ENCODE measurements at places on chromosomes 16 and 17.

- DNase-seq, result no peak
Observed at GRCh38 chr16:21222495-21223337, 10.8 kb upstream of the ANKS4B start.

DNA sequence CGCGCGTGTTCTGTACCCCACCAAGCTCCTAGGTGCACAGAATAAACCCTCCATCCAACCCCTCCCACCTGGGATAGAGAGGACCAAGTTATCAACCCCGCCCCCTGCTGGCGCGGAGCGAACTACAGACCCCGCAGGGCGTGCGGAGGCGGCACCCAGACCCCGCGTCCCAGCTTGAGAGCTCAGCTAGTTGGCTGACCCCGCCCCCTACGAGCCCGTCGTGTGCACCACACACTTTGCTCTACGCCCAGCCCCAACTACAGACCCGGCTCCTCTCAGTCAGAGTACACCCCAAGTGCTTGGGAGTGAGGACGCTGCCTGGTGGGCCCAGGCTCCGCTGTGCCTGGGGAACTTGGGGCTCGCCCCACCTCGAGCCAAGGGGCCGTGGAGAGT is 1.5 kb downstream of the GRIN2A start:
- DNase-seq, result no peak

- DNase-seq, result peak; percentile 65
Observed at GRCh38 chr17:81295676-81296381, 722 bp upstream of the SLC38A10 start.

GRCh38 chr17:79095345-79096055 is 20.9 kb downstream of the ENGASE start:
- no peak for DNase-seq

- no peak for DNase-seq
Observed at GRCh38 chr17:83086199-83086880, 6.9 kb downstream of the METRNL start.

DNA sequence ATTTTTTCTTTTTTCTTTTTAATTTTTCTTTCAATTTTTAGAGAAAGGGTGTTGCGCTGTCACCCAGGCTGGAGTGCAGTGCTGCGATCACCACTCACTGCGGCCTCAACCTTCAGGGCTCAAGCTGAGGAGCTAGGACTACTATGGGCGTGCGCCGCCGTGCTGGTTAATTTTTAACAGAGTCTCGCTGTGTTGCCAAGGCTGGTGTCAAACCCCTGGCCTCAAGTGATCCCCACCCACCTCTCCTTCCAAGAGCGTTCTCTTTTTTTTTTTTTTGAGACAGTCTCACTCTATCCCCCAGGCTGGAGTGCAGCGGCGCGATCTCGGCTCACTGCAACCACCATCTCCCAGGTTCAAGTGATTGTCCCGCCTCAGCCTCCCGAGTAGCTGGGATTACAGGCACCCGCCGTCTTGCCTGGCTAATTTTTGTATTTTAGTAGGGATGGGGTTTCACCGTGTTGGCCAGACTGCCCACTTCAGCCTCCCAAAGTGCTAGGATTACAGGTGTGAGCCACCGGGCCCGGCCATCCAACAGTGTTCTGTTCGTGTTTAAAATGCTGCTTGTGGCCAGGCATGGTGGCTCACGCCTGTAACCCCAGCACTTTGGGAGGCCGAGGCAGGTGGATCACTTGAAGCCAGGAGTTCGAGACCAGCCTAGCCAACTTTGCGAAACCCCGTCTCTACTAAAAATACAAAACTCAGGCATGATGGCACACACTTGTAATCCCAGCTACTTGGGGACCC is 14.5 kb upstream of the RPL13 start:
- no peak for DNase-seq

GRCh38 chr17:41722231-41722630 is 10.1 kb downstream of the GAST start:
- DNase-seq, result no peak

- DNase-seq, result no peak
Observed at GRCh38 chr17:35167666-35168065, 20.0 kb downstream of the UNC45B start.

DNA sequence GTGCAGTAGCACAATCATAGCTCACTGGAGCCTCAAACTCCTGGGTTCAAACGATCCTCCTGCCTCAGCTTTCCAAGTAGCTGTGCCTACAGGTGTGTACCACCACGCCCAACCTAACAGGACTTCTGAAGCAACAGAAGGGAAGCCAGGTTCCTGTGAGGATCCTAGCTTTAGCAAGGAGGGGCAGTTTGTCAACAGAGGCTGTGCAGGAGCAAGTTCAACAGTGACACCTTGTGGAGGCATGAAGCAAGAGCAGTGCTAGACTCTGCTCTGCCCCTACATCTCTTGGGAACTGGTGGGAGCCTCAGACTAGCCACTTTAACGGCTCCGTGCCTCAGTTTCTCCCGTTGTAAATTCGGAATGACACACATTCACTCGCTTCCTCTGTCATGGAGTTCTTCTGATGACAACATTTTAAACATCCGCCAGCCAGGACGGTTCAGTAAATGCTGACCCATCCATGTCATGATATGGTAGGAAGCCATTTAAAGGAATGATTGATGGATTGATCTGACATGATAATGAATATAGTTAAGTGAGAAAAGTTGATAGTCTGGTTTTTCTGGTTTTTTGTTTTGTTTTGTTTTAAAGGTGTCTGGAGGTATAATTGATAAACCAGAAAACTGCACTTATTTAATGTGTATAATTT is 218.7 kb downstream of the MRTFB start:
- no peak for DNase-seq

DNA sequence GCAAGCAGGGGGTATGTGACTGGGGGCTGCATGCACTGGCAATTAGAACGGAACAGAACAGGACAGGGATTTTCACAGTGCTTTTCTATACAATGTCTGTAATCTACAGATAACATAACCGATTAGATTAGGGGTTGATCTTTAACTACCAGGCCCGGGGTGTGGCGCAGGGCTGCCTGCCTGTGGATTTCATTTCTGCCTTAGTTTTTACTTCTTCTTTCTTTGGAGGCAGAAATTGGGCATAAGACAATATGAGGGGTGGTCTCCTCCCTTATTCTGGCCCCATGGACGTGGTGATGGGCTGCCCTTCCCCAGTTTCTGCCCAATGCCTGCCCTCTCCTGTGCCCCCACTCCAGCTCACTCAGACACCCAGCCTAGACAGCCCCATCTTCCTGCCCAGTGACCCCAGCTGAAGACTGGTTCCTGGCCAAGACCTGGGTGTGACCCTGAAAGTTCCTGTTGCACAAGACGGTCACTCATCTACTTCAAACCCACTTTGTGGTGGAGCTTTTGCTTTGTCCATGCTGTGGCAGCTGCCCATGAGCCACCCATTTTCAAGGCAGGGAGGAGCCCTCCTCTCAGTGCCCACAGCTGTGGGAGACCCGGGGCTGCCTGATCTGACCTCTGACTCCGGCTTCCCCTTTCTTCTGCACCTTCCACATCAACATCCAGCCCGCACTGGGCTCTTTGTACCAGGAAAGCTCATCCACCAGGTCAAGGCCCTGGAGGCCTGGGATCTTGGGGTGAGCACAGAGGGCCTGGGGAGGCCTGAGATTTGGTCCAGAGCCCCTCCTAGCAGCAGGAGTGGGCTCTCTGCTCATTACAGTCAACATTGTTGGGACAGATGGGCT is 18.6 kb downstream of the ALOX12B start:
- no peak for DNase-seq

DNA sequence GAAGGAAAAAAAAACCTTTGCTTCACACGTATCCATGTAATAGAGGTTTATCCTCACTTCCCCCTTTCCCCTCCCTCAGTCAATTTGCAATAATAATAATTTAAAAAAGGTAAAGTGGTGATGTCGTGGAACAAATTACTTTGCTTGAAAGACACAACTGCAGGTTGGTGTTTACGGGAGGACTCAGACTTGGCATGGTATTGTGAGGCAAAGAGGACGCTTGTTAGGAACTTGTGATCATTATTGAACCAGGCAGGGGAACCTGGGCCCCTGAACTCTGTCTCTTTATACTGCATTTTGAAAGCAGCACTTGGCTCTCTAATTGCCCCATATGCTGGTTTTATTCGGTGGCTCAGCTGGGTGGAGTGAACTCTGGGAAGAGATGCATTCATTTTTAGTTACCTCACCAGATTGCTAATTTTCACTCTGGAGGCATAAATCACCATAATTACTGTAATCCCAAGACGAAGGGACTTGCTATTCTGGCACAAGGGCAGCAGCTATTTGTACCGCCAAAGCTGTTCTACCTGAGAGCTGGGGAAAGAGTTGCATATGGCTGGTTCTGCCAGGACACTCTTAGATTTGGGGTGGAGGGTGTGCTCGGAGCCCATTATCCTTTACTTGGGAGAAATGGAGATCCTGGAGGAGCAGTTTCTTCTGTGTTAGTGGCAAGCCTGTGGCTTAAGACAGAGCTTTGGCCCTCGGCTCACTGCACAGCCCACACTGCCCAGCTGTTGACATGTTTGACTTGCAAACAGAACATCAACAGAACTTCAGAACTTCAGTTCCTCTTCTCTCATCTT is 5.7 kb upstream of the DHX8 start:
- DNase-seq, result no peak

DNA sequence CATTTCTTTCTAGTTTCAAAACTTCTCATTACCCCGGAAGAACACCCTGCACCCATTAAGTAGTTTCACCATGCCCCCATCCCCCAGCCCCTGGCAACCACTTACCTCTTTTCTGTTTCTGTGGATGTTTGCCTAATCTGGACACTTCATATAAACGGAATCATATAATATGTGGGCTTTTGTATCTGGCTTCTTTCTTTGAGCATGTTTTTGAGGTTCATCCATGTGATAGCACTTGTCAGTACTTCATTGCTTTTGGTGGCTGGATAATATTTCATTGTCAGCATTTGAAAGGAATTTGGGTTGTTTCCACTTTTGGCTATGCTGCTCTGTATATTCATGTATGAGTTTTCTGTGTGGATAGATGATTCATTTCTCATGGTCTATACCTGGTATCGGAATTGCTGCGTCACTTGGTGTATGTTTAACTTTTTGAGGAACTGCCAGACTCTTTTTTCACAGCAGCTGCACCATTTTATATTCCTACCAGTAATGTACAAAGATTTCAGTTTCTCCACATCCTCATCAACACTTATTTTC is 30.0 kb upstream of the SLC5A10 start:
- DNase-seq, result no peak

DNA sequence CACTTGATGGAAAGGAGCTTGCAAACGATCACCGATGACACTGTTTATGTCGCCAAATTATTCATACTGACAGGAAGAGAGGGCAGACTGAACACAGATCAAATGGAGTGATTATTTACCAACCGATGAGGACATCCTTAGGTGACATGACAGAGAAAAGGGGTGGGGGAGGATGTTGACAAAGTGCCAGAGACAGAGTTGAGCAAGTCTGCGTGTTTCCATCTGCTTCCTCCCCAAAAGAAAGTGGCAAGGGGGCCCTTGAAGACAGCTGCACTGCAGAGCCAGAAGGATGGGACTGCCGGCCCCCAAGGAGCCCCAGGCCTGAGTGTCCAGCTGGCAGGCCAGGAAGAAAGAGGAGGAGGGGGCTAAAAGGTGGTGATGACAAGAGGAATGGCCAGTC is 191.0 kb upstream of the RPL38 start:
- DNase-seq, result no peak

GRCh38 chr16:75343286-75343685 is 90.0 kb downstream of the CFDP1 start:
- DNase-seq, result no peak

DNA sequence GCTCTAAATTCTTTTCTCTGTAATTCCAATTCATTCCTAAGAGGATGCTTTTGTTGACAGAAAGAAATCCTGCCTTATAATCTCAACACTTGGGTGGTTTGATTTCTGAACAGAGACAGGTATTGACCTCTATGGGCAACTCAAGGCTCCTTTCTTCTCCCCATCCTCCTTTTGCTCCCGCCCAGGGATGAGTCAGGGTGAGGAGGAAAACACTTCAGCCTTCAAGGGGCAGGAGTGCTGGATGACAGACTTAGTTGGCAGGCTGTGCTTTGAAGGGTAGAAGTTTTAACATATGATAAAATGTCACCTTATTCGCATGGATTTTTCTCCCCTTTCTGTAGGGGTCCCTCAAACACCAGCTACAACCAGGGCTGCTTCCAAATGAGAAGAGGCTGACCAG is 16.7 kb upstream of the TOM1L1 start:
- no peak for DNase-seq

- DNase-seq, result peak; percentile 33
Observed at GRCh38 chr16:72099377-72099818, 5.8 kb downstream of the DHX38 start.

GRCh38 chr16:21336231-21336630 is 58.1 kb upstream of the CRYM start:
- DNase-seq, result no peak

DNA sequence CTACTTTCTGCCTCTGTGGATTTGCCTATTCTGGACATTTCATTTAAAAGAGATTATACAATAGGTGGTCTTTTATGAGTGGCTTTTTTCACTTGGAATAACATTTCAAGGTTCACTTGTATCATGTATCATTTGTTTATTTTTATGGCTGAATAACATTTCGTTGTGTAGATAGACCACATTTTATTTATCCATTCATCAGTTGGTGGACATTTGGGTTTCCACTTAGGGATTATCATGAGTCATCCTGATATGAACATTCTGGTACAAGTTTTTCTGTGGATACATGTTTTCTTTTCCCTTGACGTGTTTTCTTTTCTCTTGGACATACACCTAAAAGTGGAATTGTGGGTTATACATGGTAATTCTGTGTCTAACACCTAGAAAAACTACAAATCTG is 25.3 kb downstream of the PRSS54 start:
- no peak for DNase-seq

- DNase-seq, result no peak
Observed at GRCh38 chr17:75828741-75829140, 15.5 kb downstream of the UNC13D start.

- no peak for DNase-seq
Observed at GRCh38 chr17:66966704-66967418, 2.4 kb downstream of the CACNG4 start.

- DNase-seq, result no peak
Observed at GRCh38 chr16:70378869-70379493, 32.3 kb downstream of the DDX19A start.

DNA sequence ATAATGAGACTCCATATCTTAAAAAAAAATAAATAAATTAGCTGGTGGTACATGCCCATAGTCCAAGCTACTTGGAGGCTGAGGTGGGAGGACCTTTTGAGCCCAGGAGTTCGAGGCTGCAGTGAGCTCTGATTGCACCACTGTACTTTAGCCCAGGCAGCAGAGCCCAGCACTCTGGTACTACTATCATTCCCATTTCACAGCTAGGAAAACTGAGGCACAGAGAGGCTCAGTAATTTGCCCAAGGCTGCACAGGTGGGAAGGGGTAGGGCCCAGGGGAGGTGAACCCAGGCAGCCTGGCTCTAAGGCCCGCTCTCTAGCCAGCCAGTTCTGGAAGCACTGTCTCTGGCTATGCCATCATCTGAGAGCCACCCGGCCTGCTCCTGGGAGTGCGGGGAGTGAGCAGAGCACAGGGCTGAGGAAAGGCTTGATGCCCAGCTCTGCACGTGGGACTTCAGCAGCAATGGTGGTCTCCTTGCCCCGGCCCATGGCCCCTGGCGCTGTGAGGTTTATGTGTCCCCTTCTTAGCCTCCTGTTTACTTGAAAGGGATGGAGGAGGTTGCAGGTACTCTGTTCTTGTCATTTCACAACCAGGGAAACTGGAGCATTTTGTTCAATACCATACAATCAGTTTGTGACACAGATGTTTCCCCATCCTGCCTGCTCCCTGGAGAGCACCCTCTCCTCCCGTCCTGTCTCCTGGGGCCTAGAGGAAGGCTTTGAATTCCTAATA is 222.3 kb downstream of the KATNIP start:
- DNase-seq, result no peak

- no peak for DNase-seq
Observed at GRCh38 chr16:20673071-20673806, 24.2 kb downstream of the ACSM1 start.

All from GM19239 (cell line).